ENCODE measurements at places on chromosomes 12 and 14.

- H3K4me3 ChIP-seq: no peak overlapping the region
- H3K36me3 ChIP-seq: no peaks in the 10 kb centered on the region
- H3K27me3 ChIP-seq: no peaks in the 10 kb centered on the region
- peaks cover 12% of the 10 kb centered on the region for H3K4me1 ChIP-seq
- H3K27ac ChIP-seq: no peak overlapping the region
Observed at GRCh38 chr14:50018201-50018932, 98.0 kb downstream of the VCPKMT start.

DNA sequence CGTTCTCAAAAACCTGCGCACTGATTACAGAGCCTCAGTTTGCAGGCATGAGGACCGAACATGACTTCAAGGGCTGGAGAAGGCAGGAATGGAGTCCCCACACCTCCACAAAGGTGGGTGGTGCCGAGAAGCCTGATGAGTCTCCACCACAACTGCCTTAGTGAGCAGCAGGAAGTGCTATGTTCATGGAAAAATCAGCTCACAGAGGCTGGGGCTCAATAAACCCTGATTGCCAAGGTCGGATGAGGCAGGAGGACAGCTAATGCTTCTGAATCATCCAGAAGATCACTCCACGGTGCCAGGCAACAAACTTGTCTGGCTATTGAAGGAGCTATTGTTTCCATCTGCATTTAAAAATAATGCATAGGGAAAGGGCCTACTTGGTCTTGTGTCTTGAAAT is 31.1 kb downstream of the APPL2 start:
- peaks cover 43% of the 10 kb centered on the region for H3K36me3 ChIP-seq
- H3K27ac ChIP-seq: no peak overlapping the region
- no peaks in the 10 kb centered on the region for H3K27me3 ChIP-seq
- H3K4me1 ChIP-seq: no peaks in the 10 kb centered on the region
- no peak overlapping the region for H3K4me3 ChIP-seq

- H3K4me3 ChIP-seq: no peak overlapping the region
- DNase-seq: no peak
- H3K4me1 ChIP-seq: no peaks in the 10 kb centered on the region
- no peaks in the 10 kb centered on the region for H3K36me3 ChIP-seq
- H3K27ac ChIP-seq: no peak overlapping the region
Observed at GRCh38 chr12:101571105-101571504, 23.7 kb upstream of the MYBPC1 start.

GRCh38 chr12:118022728-118023109 is 6.2 kb downstream of the RFC5 start:
- H3K4me1 ChIP-seq: no peaks in the 10 kb centered on the region
- DNase-seq: no peak
- no peak overlapping the region for H3K4me3 ChIP-seq
- peaks cover 36% of the 10 kb centered on the region for H3K36me3 ChIP-seq
- no peak overlapping the region for H3K27ac ChIP-seq

GRCh38 chr14:104163541-104163940 is 25.2 kb downstream of the KIF26A start:
- H3K36me3 ChIP-seq: no peaks in the 10 kb centered on the region
- H3K4me3 ChIP-seq: no peak overlapping the region
- DNase-seq: no peak
- no peaks in the 10 kb centered on the region for H3K4me1 ChIP-seq
- no peaks in the 10 kb centered on the region for H3K27me3 ChIP-seq

DNA sequence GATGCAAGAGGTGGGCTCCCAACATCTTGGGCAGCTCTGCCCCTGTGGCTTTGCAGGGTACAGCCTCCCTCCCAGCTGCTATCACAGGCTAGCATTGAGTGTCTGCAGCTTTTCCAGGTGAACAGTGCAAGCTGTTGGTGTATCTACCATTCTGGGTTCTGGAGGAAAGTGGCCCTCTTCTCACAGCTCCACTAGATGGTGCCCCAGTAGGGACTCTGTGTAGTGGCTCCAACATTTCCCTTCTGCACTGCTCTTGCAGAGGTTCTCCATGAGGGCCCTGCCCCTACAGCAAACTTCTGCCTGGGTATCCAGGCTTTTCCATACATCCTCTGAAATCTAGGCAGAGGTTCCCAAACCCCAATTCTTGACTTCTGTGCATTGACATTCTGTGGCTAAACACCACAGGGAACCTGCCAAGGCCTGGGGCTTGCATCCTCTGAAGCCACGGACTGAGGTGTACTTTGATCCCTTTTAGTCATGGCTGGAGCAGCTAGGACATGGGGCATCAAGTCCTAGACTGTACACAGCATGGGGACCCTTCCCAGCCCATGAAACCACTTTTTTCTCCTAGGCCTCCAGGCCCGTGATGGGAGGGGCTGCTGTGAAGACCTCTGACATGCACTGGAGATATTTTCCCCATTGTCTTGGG is 24.0 kb upstream of the SLC38A1 start:
- no peaks in the 10 kb centered on the region for H3K4me1 ChIP-seq
- no peak overlapping the region for H3K4me3 ChIP-seq
- DNase-seq: no peak
- H3K36me3 ChIP-seq: no peaks in the 10 kb centered on the region
- H3K27me3 ChIP-seq: no peaks in the 10 kb centered on the region

DNA sequence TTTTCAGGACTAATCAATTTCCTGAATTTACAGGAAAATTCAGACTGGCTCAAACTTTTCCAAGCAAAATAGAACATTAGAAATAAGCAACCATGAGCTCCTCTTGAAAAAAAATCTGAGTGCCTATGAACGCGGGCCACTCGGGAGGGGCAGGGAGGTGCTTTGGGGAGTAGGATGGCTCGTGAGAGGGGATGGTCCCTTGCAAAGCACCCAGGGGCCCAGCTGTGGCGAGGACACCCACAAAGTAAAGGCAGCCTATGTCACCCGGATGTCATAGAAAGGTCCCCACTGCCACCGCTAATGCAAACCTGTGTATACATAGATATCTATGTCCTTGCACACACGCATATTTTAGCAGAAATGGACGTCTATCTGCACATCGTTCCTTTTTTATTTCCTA is 309.9 kb downstream of the ADGRD1 start:
- DNase-seq: no peak
- H3K36me3 ChIP-seq: no peaks in the 10 kb centered on the region
- no peak overlapping the region for H3K4me3 ChIP-seq
- H3K27me3 ChIP-seq: no peaks in the 10 kb centered on the region
- no peaks in the 10 kb centered on the region for H3K4me1 ChIP-seq

- no peaks in the 10 kb centered on the region for H3K4me1 ChIP-seq
- no peak overlapping the region for H3K27ac ChIP-seq
- no peaks in the 10 kb centered on the region for H3K27me3 ChIP-seq
- peak; percentile 53 for DNase-seq
- H3K36me3 ChIP-seq: no peaks in the 10 kb centered on the region
- no peak overlapping the region for H3K4me3 ChIP-seq
Observed at GRCh38 chr14:92783813-92784431, 10.2 kb upstream of the GOLGA5 start.

DNA sequence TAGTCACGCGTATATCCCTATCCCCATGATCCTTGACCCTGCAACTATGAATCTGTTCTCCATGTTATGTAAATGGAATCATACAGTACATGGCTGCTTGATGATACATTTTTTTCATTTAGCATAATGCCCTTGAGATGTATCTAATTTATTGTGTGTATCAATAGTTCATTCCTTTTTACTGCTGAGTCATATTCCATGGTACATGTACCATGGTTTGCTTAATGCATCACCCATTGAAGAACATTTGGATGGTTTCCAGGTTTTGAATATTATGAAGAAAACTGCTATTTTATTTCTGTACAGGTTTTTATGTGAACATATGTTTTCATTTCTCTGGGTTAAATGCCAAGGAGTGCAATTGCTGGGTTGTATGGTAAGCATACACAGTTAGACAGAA is 4.0 kb upstream of the RNASE10 start:
- no peaks in the 10 kb centered on the region for H3K27me3 ChIP-seq
- H3K36me3 ChIP-seq: no peaks in the 10 kb centered on the region
- H3K4me3 ChIP-seq: no peak overlapping the region

DNA sequence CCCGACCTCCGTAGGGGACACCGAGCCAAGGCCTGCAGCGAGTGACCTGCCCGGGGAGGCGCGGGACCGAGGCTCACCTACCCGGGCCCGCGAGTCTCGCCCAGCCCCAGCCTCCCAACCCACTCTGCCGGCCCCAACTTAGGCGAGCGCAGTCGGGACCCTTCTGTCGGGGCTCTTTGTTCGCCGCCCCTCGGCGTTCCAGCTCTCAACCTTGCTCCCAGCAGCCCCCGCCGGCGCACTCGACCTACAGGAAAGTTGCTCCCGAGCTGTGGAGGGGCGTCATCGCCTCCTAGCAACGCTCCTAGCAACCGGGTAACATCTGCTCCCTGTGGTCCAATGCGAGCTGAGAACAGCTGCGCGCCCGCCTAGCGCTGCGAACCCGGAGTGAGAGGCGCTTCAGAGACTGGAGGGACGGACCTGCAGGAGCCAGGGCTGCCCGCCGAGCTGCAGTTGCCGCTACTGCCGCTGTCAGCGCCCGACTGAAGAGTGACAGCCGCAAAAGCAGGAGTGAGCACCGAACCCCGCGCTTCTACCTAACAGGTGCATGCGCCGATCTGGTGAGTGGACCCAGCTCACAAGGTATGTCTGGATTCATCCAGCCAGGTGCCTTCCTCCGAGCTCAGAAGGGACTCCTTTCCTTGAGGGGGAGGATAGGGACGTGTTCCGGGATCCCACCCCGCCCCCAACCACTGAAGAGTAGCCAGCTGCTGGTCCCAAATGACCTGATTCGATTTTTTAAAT is 355.0 kb downstream of the SNAPC1 start:
- no peak overlapping the region for H3K4me3 ChIP-seq
- no peaks in the 10 kb centered on the region for H3K36me3 ChIP-seq
- H3K27ac ChIP-seq: no peak overlapping the region
- DNase-seq: peak; percentile 35
- H3K4me1 ChIP-seq: peaks cover 8% of the 10 kb centered on the region
- H3K27me3 ChIP-seq: peaks cover 18% of the 10 kb centered on the region

- no peaks in the 10 kb centered on the region for H3K36me3 ChIP-seq
- H3K4me1 ChIP-seq: no peaks in the 10 kb centered on the region
- DNase-seq: no peak
- H3K27me3 ChIP-seq: no peaks in the 10 kb centered on the region
- H3K27ac ChIP-seq: no peak overlapping the region
Observed at GRCh38 chr14:66216763-66217162, 269.4 kb upstream of the CCDC196 start.

GRCh38 chr12:115962216-115962615 is 315.3 kb downstream of the MED13L start:
- H3K36me3 ChIP-seq: peaks cover 55% of the 10 kb centered on the region
- no peak for DNase-seq
- H3K27ac ChIP-seq: no peak overlapping the region
- no peak overlapping the region for H3K4me3 ChIP-seq

- no peaks in the 10 kb centered on the region for H3K27me3 ChIP-seq
- H3K4me3 ChIP-seq: no peak overlapping the region
- no peak overlapping the region for H3K27ac ChIP-seq
- H3K4me1 ChIP-seq: no peaks in the 10 kb centered on the region
Observed at GRCh38 chr12:129779989-129780388, 123.8 kb downstream of the TMEM132D start.

- no peak for DNase-seq
- no peak overlapping the region for H3K4me3 ChIP-seq
- no peaks in the 10 kb centered on the region for H3K36me3 ChIP-seq
Observed at GRCh38 chr14:101547961-101548669, 13.2 kb upstream of the DIO3 start.

DNA sequence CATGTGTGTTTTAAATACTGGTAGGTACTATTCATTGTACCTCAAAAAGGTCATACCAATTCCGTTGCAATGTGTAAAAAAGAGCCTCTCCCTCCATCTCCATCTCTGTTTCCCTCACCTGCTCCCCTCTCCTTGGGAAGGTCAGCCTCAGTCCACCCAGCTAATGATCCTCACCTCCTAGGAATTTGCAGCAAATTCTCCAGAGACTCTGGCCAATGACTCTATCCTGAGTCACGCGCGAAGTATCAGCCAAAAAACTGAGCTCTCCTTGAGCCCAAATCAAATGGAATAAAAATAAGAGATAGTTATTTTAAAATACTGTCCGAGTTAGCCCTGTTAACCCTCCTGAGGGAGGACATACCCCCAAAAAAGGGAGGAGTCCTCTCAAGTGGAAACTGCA is 148.4 kb downstream of the DPF3 start:
- H3K27me3 ChIP-seq: no peaks in the 10 kb centered on the region
- no peaks in the 10 kb centered on the region for H3K36me3 ChIP-seq
- no peak overlapping the region for H3K27ac ChIP-seq
- DNase-seq: no peak

DNA sequence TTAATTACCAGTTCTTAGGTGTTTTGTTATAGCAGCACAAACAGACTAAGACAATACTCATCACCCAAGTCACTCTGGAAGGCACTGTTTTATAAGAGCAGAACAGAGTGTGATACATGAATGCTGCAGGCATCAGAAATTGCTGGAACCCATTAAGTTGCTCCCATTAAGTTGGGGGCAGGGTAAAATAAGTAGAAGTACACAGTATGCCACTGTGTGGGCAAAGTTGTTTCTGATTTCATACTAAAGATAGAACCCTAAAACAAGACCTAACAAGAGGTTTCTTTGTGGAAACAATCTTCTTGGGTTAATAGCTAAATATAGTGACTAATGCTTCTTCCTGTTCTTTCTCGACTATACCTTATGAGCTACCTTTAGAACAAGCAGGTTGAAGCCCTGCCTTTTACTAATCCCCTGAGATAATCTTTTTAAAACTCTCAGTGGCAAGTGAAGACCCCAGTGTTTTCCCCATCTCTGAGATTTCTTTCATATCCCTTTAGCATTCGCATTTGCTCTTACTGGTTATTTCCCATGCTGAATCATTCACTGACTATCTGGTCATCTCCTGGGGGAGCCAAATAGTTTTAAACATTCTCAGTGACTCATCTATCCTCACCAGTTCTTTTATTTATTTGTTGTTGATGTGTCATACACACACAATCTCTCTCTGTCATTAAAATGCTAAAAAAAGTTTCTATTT is 52.3 kb downstream of the SOCS2 start:
- DNase-seq: no peak
- H3K4me3 ChIP-seq: no peak overlapping the region
- no peak overlapping the region for H3K27ac ChIP-seq
- H3K27me3 ChIP-seq: no peaks in the 10 kb centered on the region

DNA sequence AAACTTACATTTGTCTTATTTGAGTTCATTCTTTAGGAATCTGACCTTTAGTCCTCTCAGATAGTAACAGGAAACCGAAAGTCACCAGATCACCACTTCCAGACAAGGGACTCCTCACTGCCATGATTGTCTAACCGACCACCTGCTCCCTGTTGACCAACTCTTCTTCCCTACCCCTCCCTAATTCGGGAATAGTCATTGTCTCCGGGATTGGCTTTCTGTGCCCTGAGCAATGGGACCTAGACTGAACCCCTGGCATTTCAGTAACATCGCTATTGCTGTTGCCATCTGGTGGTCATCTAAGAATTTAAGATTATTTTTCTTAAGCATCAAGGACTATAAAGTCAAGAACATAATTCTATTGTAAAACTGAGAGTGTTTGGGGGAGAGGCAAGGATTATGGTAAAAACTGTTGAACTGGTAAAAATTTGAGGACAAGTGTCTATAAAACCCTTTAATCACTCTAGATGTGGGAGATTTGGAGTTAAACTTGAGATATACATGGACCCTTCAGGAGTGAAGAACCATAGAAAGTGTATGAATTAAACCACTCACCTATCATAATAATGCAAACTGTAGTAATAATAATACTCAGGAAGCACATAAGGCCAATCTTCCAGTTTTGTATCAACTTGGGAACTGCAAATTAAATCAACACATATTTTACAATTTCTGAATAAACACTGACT is 6.3 kb downstream of the CLEC2A start:
- no peaks in the 10 kb centered on the region for H3K4me1 ChIP-seq
- H3K27ac ChIP-seq: no peak overlapping the region
- DNase-seq: peak; percentile 48

Data from CD4-positive, alpha-beta memory T cell (primary cell).